ENCODE measurements at places on chromosomes 4 and X.

DNA sequence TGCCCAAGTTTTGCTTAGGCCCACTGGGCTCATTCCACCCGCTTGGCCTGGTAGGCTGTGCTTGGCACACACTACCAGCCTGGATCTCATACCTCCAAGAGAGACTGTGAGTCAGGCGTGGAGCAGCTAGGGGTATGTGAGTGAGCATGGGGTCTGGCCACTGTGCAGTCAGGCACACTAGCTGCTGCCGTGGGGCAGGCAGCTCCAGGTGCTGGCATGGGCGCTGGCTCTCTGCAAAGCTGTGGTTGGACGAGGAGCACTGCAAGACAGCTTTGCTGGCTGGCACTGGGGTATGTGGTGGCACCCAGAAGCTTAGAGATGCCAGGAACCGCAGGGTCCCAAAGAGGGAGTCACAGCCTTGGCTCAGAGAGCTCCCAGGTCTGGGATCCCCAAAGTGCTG is 377.8 kb downstream of the KCTD8 start:
- no peak for DNase-seq

- DNase-seq, result peak; percentile 63
Observed at GRCh38 chr4:168631241-168632162, 134.7 kb downstream of the PALLD start.

DNA sequence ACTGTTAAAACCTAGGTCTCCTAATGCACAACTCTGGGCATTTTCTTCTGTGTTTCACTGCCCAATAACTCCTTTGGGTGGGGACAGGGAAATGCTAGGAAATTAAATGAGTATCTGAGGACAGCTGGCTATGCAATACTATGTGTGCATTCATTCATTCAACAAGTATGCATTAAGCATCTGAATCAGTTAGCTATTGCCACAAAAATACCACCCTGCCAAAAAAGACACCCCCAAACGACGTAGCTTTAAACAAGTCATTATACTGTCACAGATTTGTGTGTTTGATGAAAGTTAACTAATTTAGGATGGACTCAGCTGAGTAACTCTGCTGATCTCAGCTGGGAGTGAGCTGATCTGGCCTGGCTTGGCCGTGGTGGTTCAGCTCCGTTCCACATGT is 29.8 kb upstream of the PTCHD1 start:
- DNase-seq, result no peak

GRCh38 chr4:139559089-139559479 is 3.1 kb upstream of the SETD7 start:
- DNase-seq, result no peak

- no peak for DNase-seq
Observed at GRCh38 chr4:177384856-177385397, 57.3 kb downstream of the AGA start.

GRCh38 chrX:9492901-9493300 is 28.0 kb downstream of the TBL1X start:
- no peak for DNase-seq

- DNase-seq, result no peak
Observed at GRCh38 chrX:133580625-133581024, 165.3 kb upstream of the GPC4 start.

DNA sequence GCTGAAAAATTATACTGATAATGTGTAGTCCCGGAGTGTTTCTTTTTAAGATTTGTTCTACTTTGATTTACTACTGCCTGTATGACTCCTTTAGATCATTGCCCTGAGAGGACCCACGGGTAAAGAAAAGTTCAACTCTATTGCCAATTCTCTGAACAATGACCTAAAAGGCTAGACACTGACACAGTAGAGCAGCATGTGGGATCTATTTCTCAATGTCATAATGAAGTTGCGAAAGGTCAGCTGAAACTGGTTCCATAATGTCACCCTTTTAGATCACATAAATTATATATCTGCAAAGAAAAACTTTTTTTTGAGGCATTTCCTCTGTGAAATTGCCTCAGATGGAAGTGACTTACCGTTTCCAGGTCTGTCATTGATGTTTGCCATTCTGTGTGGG is 67.4 kb downstream of the GLRB start:
- DNase-seq, result no peak

DNA sequence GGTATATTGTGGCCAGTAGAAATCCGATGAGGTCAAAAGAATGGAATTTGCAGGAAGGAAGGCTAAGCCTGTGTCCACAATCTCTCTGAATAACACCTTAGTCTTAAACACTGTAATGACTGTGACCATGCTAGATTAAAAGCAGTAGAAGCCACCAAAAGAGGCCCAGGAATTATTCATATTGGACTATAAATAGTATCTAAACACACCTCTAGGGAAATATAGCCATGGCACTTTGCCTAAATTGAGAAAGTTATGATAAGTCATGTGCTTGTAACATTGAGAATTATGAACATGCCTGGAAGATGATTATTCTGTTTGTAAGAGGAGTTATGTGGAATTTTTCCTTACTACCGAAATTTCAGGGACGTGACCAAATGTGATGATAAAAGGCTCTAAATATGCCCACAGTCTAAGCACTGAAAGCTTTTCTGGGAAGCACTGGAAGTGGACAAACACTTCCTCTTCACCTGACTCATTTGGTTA is 298.5 kb downstream of the KCTD8 start:
- DNase-seq, result no peak

- no peak for DNase-seq
Observed at GRCh38 chrX:19193565-19193964, 71.3 kb upstream of the ADGRG2 start.

- DNase-seq, result no peak
Observed at GRCh38 chrX:3167771-3168170, 126.5 kb downstream of the ARSF start.

DNA sequence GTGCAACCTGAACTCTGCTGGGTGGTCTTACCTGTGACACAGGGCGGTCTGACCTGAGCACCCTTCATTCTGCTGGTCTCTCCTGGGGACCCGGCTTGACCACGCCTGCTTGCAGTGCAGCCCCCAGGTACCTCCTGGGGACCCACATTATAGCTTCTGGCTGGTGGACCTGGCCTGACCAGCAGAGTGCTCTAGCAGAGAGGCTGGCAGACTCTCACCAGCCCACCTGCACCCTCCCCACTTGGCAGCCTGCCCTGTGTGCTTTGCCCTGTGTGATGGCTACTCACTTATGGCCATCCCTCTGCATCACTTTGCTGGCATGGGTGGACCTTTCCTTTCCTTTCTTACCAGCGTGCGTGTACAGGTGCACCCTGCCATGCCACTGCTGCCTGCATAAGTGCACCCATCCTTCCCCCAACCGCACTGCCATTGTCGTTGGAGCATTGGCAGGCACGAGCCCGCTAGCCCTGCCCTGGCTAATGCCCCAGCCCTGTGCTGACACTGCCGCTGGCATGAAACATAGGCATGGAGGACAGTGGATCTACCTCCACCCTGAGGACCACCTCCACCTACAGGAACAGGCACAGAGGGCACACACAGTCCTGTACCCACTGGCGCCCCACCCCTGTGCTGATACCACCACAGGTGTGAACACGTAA is 21.5 kb upstream of the H2AZ1 start:
- no peak for DNase-seq

DNA sequence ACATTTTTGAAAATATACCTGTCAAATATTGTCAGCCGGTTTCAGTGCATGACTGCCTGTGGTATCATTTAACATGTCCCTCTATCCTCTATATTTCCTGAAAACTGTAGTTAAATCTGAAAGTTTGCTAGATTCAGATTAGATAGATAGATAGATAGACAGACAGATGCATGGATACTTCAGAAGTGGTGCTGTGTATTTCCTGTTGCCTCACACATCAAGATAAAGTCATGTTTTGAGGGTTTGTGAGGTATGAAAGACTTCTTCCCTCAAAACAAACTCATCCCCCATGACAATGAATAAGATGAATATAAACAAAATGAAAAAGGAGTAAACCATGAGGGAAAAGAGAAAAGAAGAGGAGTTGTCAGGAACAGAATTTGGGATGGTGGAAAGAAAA is 6.0 kb upstream of the BST1 start:
- no peak for DNase-seq

DNA sequence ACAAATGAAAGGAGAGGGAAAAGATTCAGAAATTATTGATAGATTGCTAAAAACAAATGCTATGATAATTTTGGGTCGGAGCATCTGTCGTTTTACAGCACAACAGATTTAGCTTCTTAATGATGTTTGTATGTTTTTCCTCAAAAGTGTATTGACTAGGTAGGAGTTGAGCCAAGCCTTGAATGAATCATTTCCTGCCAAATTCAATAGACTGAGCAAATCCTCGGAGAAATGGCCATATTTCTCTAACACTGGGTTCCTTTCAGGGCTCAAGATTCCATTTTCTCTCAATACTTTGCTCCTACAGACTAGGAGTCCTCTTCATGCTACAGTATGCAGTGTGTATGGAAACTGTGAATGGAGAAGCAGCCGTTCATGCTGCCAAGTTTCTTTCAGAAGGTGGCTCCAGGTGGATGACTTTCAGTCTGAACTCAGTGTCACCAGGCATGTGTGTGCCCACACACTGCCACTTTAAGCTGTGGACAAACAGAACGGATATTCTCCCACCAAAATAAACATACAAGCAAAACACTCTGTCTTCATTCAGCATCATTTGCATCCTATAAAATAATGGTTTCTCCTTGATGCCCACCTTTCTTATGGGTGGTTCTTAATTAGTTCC is 146.0 kb downstream of the TBL1X start:
- no peak for DNase-seq

- DNase-seq, result no peak
Observed at GRCh38 chr4:23888421-23889319, 1.2 kb downstream of the PPARGC1A start.

All from RWPE2 (cell line).